CD8-positive, alpha-beta memory T cell (primary cell): ENCODE measurements at places on chromosomes 13 and 19.

- H3K36me3 ChIP-seq, result no peaks in the 10 kb centered on the region
- H3K27ac ChIP-seq, result no peak overlapping the region
- no peak overlapping the region for H3K4me3 ChIP-seq
- H3K4me1 ChIP-seq, result no peaks in the 10 kb centered on the region
Measured at GRCh38 chr13:27772651-27773425, 19.4 kb upstream of the GSX1 start.

DNA sequence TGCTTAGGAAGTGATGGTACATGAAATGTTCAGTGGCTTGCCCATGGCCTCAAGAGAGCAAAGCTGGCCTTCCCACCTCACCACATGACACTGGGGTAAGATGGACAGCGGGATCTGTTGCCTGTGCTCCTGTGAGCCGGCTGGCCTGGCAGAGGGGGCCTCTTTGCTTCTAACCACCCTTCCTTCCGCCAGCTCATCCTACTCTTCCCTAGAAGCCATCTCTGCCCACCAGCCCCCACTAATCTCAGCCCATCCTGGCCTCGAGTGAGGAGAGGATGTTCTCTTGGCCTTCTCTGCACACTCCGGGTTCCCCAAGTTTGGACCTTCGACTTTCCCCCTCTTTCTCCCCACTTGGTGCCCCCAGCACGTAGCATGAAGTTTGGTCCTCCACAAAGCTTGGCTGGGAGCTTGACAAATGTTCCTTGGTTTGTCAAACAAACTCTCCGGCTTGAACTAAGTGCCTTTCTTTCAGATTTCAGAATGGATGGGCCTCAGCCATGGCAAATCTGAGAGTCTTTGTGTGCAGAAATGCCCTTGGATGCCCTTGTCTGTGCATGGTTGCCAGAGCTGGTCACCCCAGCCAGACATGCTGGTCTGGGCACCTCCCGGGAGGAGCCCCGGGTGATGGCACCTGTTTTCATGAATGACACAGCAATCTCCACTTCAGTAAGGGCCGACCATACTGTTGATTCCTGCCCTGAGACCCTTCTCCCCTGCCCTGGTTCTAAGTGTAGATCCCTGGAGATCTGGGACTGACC, 145.5 kb downstream of the URI1 start:
- no peaks in the 10 kb centered on the region for H3K36me3 ChIP-seq
- no peak for DNase-seq

GRCh38 chr19:45305421-45305820, 17.3 kb downstream of the CKM start:
- no peaks in the 10 kb centered on the region for H3K36me3 ChIP-seq
- H3K27ac ChIP-seq, result no peak overlapping the region
- H3K4me3 ChIP-seq, result no peak overlapping the region
- no peak for DNase-seq
- no peaks in the 10 kb centered on the region for H3K27me3 ChIP-seq

DNA sequence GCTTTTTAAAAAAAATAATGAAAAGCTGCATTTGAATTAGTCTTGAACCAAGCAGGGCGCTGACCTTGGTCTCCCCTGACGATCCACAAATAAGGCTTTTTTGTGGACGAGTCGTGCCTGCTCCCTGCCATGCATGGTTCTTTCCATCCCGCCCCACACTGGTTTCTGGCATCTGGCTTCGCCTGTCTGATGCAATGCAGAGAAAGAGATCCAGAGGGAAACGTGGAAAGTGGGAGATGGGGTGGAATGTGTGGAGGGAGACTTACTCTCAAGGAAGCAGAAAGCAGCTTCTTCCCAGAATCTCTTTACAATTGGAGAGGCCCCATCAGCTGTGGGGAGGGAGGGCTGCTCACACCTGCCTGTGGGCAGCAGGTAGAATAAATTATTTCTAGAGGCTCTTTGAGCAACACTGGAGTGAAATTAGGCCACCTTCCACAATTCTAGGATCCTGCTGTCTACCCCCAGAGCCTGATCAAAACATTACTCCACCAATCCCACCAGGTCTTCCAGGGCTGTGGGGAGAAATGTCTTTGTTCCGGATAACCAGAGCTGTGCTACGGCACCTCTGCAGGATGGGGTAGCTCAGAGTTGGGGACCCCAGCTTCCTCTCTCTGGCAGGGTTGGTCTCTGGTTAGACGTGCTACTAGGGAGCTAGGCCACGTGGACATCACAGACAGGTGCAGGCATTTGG, 183.5 kb downstream of the UQCRFS1 start:
- no peak overlapping the region for H3K27ac ChIP-seq
- no peak overlapping the region for H3K4me3 ChIP-seq
- DNase-seq, result no peak
- H3K27me3 ChIP-seq, result no peaks in the 10 kb centered on the region

DNA sequence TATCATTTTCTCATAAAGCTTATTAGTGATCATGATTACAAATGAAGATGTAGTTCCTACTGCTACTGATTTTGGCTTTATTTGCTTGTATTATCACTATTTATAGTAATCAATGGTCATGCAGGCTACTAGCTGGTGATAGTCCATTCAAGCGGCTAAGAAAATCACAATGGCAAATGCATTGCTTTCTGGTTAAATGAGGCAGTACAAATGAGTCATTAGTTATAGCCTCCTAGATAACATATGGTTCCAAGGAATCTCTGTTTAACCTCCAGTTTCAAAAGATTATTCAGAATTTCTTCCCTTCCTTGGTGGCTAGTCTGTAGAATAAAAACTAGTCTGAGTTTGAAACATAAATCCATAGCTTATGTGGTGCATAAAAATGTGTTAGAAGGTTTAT, 141.3 kb upstream of the HTR2A start:
- no peak overlapping the region for H3K27ac ChIP-seq
- no peaks in the 10 kb centered on the region for H3K36me3 ChIP-seq
- no peaks in the 10 kb centered on the region for H3K4me1 ChIP-seq
- no peak for DNase-seq

DNA sequence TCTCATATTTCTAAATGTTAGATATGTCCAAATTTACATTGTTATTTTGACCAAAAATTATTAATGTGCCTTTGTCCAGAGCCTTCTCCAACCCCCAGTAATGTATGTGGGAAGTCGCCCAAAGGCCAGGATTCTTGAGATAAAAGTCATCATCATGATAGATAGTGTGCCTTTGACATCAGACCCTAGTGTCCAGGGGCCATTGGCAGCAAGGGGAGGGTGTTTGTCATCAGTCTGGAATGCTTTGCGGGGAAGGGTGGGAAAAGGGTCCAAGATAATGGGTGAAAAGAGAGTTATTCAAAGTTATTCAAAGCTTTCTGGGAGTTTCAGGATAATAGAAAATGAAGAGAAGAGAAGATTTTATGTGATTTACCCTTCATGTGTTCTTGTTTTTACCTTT, 909.5 kb upstream of the GPC6 start:
- H3K4me1 ChIP-seq, result no peaks in the 10 kb centered on the region
- no peak overlapping the region for H3K4me3 ChIP-seq
- no peaks in the 10 kb centered on the region for H3K27me3 ChIP-seq
- no peak for DNase-seq
- no peaks in the 10 kb centered on the region for H3K36me3 ChIP-seq

DNA sequence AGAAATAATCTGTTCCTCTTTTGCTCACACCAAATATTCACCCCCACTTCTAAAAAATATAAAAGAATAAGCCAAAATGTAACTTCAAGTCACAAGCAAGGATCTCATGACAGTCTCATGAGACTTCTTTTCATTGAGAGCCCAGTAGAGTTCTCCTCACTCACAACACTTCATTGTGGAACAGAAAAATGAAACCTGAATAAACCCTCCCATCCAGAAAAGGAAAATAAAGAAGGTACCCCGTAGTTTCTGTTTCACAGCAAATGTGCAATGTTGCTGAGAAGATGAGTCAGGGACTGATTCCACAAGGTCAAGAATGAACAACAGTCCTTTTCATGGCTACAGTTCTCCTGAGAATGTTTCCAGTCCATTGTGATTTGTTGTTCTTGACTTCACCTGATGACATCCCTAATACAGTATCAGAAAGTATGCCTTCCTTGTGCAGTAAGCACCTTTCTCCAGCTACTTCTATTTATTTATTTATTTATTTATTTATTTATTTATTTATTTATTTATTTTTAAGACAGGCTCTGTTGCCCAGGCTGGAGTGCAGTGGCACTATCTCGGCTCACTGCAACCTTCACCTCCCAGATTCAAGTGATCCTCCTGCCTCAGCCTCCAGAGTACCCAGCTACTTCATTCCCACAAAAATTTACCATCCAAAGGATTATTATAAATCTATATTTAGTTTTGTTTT, 6.4 kb upstream of the ZNF841 start:
- no peak overlapping the region for H3K4me3 ChIP-seq
- no peaks in the 10 kb centered on the region for H3K4me1 ChIP-seq
- H3K36me3 ChIP-seq, result no peaks in the 10 kb centered on the region
- no peak overlapping the region for H3K27ac ChIP-seq
- H3K27me3 ChIP-seq, result no peaks in the 10 kb centered on the region

- DNase-seq, result no peak
- no peaks in the 10 kb centered on the region for H3K36me3 ChIP-seq
- no peak overlapping the region for H3K4me3 ChIP-seq
- no peaks in the 10 kb centered on the region for H3K4me1 ChIP-seq
Measured at GRCh38 chr13:26529441-26529840, 28.0 kb upstream of the WASF3 start.

GRCh38 chr19:44585371-44586133, 27.8 kb upstream of the IGSF23 start:
- H3K4me1 ChIP-seq, result no peaks in the 10 kb centered on the region
- DNase-seq, result no peak
- no peaks in the 10 kb centered on the region for H3K27me3 ChIP-seq
- no peak overlapping the region for H3K4me3 ChIP-seq
- no peak overlapping the region for H3K27ac ChIP-seq

GRCh38 chr13:33280923-33281322, 4.6 kb downstream of the STARD13 start:
- no peak for DNase-seq
- H3K4me3 ChIP-seq, result no peak overlapping the region
- H3K4me1 ChIP-seq, result peaks cover 13% of the 10 kb centered on the region
- H3K36me3 ChIP-seq, result no peaks in the 10 kb centered on the region
- no peak overlapping the region for H3K27ac ChIP-seq

DNA sequence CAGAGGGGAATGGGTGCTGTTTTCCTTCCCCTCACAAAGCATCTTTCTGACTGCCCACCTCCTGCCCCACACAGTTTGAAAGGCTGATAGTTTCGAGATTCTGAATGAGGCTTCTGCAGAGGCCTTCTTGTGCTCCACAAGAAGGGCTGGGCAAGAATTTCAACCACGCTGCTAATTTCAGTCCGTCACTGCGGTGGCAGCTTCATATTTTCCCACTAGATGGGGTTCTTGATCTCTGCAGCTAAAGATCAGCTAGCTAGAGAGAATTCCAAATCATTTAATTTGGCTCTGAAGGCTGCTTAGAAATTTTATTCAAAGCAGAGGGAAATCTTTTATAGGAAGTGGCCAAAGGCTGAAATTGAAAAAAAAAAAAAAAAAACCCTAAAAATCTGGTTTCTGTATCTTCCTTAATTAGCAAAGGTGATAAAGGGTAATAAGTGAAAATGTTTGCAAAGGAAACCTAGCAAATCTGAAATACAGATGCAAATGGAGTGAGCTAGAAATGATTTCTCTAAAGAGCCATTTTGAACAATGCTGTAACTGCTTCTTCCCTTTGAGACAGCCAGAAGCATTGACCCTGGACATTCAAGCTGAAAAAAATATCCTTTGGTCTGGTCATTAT, 38.0 kb upstream of the C13orf42 start:
- no peak overlapping the region for H3K4me3 ChIP-seq
- no peak overlapping the region for H3K27ac ChIP-seq
- H3K4me1 ChIP-seq, result no peaks in the 10 kb centered on the region

GRCh38 chr19:38944981-38945506, 14.3 kb downstream of the MRPS12 start:
- H3K4me3 ChIP-seq, result no peak overlapping the region
- H3K36me3 ChIP-seq, result no peaks in the 10 kb centered on the region
- H3K27me3 ChIP-seq, result no peaks in the 10 kb centered on the region
- peaks cover 2% of the 10 kb centered on the region for H3K4me1 ChIP-seq
- DNase-seq, result no peak

DNA sequence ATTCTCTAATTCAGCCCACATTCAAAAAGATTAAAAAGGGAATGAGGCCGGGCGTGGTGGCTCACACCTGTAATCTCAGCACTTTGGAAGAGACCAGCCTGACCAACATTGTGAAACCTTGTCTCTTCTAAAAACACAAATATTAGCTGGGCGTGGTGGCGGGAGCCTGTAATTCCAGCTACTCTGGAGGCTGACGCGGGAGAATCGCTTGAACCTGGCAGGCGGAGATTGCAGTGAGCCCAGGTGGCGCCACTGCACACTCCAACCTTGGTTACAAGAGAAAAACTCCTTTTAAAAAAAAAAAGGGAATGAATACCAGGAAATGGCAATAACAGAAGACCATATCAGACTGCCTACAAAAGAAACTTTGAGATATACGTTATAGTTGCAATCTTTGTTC, 1244.5 kb downstream of the PCDH9 start:
- H3K36me3 ChIP-seq, result no peaks in the 10 kb centered on the region
- DNase-seq, result no peak
- no peaks in the 10 kb centered on the region for H3K4me1 ChIP-seq

GRCh38 chr19:30851646-30852045, 479.5 kb downstream of the ZNF536 start:
- no peaks in the 10 kb centered on the region for H3K27me3 ChIP-seq
- no peaks in the 10 kb centered on the region for H3K36me3 ChIP-seq

DNA sequence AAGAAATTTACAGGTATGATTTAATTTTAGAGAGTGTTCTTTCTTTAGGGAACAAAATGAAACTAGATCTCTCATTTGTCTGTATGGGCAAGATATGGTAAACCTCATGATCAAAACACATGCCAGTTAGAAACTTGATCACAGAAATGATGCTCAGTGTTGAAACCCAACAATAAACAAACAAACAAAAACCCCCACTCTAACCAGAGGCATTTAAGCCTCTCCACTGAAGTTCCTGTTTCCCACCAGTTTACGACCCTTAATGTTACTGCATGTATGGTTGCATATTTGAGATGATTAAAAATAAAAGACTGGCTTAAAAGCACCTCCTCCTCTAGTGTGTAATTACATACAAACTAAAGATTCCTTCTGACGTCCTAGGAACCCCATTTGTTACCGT, 293.3 kb upstream of the MAB21L1 start:
- no peak overlapping the region for H3K4me3 ChIP-seq
- no peak overlapping the region for H3K27ac ChIP-seq
- DNase-seq, result no peak
- H3K36me3 ChIP-seq, result no peaks in the 10 kb centered on the region
- H3K27me3 ChIP-seq, result peaks cover 4% of the 10 kb centered on the region
- H3K4me1 ChIP-seq, result no peaks in the 10 kb centered on the region

GRCh38 chr13:28199089-28199488, 60.7 kb downstream of the PAN3 start:
- H3K4me3 ChIP-seq, result no peak overlapping the region
- H3K4me1 ChIP-seq, result peaks cover 3% of the 10 kb centered on the region
- no peaks in the 10 kb centered on the region for H3K27me3 ChIP-seq
- no peak for DNase-seq
